ENCODE measurements at places on chromosomes 3 and 15.

- peak overlapping the region; percentile 58 for H3K27ac ChIP-seq
- peaks cover 38% of the 10 kb centered on the region for H3K36me3 ChIP-seq
- H3K4me1 ChIP-seq = peaks cover 24% of the 10 kb centered on the region
- H3K4me3 ChIP-seq = peak overlapping the region; percentile 87
- DNase-seq = no peak
- peaks cover 31% of the 10 kb centered on the region for H3K27me3 ChIP-seq
Observed at GRCh38 chr15:79311901-79312553, 1.1 kb downstream of the TMED3 start.

GRCh38 chr3:123951522-123952447 is 9.2 kb downstream of the CCDC14 start:
- no peak overlapping the region for H3K27ac ChIP-seq
- no peak for DNase-seq
- H3K4me3 ChIP-seq = no peak overlapping the region
- no peaks in the 10 kb centered on the region for H3K4me1 ChIP-seq

DNA sequence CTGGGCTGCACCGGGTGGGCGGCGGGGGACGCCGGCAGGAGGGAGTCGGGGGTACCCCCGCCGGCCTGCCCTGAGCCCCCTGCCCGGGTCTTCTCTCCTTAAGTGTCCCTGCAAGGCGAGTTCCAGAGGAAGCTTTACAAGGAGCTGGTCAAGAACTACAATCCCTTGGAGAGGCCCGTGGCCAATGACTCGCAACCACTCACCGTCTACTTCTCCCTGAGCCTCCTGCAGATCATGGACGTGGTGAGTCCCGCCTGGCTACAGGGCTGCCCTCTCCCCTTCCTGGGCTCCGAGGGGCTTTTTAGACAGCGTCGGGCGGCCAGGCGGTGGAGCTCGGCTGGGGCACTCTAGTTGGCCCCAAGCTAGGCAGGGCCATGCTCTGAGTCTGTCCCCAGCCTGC is 480 bp downstream of the CHRNA7 start:
- H3K36me3 ChIP-seq = no peaks in the 10 kb centered on the region
- no peak overlapping the region for H3K27ac ChIP-seq
- H3K4me1 ChIP-seq = peaks cover 10% of the 10 kb centered on the region
- peak overlapping the region; percentile 57 for H3K4me3 ChIP-seq
- H3K27me3 ChIP-seq = peaks cover 69% of the 10 kb centered on the region

DNA sequence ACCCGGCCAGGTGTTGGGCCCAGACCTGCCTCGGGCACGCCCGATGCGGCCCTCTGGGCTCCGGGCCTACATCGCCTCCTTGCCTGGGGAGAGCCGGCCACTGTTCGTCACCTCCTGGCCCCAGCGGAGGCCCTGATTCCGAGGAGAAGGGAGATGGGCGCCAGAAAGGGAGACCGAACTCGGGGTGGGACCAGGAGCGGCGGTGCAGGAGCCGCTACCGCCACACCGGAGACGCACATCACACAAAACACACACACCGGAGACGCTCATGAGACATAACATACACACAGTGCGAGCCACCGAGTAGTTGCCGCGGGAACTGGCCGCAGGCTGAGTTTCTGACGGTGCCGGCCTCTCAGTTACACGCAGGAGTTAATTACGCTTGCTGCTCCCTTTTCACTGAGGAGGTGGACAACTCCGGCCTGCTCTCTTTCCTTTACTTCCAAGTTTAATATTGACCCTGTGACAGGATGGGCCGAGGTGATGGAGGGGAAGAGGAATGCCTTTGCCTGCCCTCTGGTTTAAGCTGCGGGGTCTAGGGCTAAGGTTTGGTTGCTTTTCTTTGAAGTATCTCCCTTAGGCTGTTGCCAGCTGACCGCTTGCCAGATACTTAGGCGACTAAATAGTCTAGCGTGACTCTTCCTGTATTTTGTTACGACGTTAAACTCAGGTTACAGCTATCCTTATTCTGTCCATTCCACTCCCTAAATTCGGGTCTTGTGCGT is 570 bp downstream of the PCNP start:
- H3K27ac ChIP-seq = peak overlapping the region; percentile 97
- DNase-seq = no peak
- H3K27me3 ChIP-seq = no peaks in the 10 kb centered on the region
- peaks cover 13% of the 10 kb centered on the region for H3K36me3 ChIP-seq

- no peak overlapping the region for H3K4me3 ChIP-seq
- no peaks in the 10 kb centered on the region for H3K27me3 ChIP-seq
- no peaks in the 10 kb centered on the region for H3K36me3 ChIP-seq
- no peak overlapping the region for H3K27ac ChIP-seq
Observed at GRCh38 chr3:138195481-138195880, 8.4 kb downstream of the ARMC8 start.

DNA sequence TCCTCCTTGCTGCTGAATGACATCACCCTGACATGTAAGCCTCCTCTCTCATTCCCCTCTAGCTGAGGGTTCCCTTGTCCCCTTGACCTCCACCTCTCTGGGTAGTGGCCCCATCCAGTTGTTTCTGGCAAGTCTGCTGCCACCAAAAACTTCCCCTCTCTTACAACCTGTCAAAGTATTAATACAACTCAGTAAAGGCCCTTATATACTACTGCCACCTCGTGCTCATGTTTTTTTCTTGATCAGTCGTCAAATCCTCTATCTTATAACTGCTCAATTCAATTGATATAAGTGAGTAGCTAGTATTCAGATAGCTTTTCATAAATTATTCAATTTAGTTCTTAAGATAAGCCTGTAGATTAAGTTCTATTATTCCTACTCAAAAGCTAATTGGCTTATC is 249.6 kb downstream of the MBNL1 start:
- H3K4me3 ChIP-seq = no peak overlapping the region
- H3K27ac ChIP-seq = no peak overlapping the region
- peaks cover 4% of the 10 kb centered on the region for H3K4me1 ChIP-seq
- H3K36me3 ChIP-seq = no peaks in the 10 kb centered on the region

GRCh38 chr3:129656659-129657247 is 50.3 kb upstream of the PLXND1 start:
- H3K4me1 ChIP-seq = peaks cover 60% of the 10 kb centered on the region
- H3K36me3 ChIP-seq = peaks cover 8% of the 10 kb centered on the region
- DNase-seq = no peak
- peak overlapping the region; percentile 59 for H3K27ac ChIP-seq
- H3K4me3 ChIP-seq = no peak overlapping the region

DNA sequence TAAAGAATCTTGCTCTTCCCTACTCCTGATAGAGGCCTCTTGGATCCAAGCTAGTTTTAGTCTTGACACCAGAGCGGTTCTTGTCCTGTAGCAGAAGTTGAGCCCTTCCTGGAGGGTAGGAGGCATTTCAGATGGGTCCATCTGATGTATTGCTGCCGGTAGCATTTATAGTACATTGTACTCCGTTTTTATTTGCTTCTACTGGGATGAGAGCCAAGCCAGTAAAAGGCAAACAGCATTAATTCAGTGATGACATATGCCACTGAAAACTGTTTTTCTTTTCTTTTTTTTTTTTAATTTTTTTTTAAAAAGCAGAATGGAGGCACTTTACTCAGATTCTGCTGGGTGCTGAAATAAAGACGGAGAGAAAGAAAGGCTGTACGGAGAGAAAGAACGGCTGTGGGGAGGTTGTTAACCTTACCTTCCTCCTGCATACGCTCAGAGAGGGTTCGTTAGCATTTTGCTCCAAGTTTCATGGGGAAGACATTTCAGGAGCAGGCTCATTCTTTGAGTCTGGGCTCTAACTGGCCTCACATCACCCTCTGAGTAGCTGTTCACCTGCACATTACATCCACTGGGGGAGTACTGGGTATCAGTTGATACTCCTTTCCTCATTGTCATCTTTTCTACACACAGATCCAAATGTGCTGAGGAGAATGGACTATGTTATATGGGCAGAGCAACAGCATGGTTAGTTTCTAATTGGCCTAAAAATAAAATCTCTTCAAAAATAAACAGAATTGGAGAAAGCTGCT is 161.5 kb downstream of the FEZF2 start:
- peaks cover 1% of the 10 kb centered on the region for H3K36me3 ChIP-seq
- H3K4me3 ChIP-seq = no peak overlapping the region
- no peaks in the 10 kb centered on the region for H3K27me3 ChIP-seq
- no peak for DNase-seq

- H3K4me1 ChIP-seq = peaks cover 35% of the 10 kb centered on the region
- H3K4me3 ChIP-seq = no peak overlapping the region
- DNase-seq = no peak
- no peaks in the 10 kb centered on the region for H3K36me3 ChIP-seq
- H3K27me3 ChIP-seq = no peaks in the 10 kb centered on the region
Observed at GRCh38 chr3:73739791-73740453, 115.2 kb upstream of the PDZRN3 start.

GRCh38 chr3:71518089-71518488 is 65.4 kb downstream of the FOXP1 start:
- H3K4me3 ChIP-seq = no peak overlapping the region
- no peaks in the 10 kb centered on the region for H3K27me3 ChIP-seq
- peaks cover 2% of the 10 kb centered on the region for H3K36me3 ChIP-seq
- H3K4me1 ChIP-seq = peaks cover 38% of the 10 kb centered on the region
- H3K27ac ChIP-seq = peak overlapping the region; percentile 70

DNA sequence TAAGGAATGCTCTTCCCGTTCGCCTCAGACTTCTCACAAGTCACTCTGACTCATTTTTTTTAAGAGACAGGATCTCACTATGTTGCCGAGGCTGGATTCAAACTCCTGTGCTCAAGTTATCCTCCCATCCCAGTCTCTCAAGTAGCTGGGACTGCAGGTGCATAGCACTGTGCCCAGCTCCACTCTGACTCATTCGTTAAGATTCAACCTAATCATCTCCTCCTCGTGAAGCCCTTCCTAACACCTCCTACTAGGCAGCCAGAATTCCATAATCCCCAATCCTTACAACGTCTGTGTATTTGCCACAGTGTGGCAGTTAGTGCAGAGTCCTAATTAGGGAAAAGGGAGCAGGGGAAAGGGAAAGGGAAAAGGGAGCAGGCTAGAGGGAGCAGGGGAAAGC is 26.4 kb upstream of the DCLK3 start:
- no peak overlapping the region for H3K27ac ChIP-seq
- no peaks in the 10 kb centered on the region for H3K4me1 ChIP-seq
- H3K27me3 ChIP-seq = peaks cover 54% of the 10 kb centered on the region
- H3K4me3 ChIP-seq = no peak overlapping the region
- DNase-seq = no peak

- DNase-seq = no peak
- H3K4me3 ChIP-seq = no peak overlapping the region
- H3K27ac ChIP-seq = no peak overlapping the region
- H3K4me1 ChIP-seq = peaks cover 31% of the 10 kb centered on the region
- peaks cover 23% of the 10 kb centered on the region for H3K36me3 ChIP-seq
- H3K27me3 ChIP-seq = no peaks in the 10 kb centered on the region
Observed at GRCh38 chr3:58391156-58391865, 42.3 kb downstream of the PDHB start.

DNA sequence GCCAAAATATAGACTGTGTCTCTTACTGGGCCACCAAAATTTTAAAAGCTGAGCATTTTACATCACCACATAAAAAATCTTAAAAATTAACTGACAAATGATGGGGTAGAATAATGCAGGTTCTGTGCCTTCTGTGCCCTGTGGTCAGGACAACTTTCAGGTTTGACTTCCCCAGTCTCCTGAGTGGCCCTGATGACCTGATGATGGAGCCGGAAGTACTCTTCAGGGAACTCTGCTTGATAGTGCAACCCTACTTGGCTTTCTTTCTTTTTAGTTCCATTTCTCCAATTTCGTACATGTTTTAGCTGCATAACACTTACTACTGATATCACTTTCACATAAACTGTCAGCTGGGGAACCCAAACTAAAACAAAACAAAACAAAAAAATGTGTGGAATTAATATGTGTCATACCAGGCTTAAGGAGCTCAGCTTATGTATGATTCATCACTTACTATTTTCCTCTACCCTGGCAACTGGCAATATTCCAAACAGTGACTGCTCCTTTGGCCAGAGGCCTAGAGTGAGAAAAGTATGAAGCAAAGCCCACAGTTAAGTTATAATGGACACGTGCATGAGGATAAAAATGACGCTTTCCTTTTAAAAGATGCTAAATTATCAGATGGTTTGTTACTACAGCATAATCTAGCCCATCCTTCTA is 194.3 kb downstream of the BCHE start:
- DNase-seq = peak; percentile 90
- no peaks in the 10 kb centered on the region for H3K36me3 ChIP-seq
- peak overlapping the region; percentile 39 for H3K4me3 ChIP-seq
- no peaks in the 10 kb centered on the region for H3K27me3 ChIP-seq

- H3K4me1 ChIP-seq = peaks cover 14% of the 10 kb centered on the region
- H3K27me3 ChIP-seq = no peaks in the 10 kb centered on the region
- no peaks in the 10 kb centered on the region for H3K36me3 ChIP-seq
- H3K27ac ChIP-seq = no peak overlapping the region
Observed at GRCh38 chr3:144242747-144243146, 271.1 kb downstream of the DIPK2A start.

DNA sequence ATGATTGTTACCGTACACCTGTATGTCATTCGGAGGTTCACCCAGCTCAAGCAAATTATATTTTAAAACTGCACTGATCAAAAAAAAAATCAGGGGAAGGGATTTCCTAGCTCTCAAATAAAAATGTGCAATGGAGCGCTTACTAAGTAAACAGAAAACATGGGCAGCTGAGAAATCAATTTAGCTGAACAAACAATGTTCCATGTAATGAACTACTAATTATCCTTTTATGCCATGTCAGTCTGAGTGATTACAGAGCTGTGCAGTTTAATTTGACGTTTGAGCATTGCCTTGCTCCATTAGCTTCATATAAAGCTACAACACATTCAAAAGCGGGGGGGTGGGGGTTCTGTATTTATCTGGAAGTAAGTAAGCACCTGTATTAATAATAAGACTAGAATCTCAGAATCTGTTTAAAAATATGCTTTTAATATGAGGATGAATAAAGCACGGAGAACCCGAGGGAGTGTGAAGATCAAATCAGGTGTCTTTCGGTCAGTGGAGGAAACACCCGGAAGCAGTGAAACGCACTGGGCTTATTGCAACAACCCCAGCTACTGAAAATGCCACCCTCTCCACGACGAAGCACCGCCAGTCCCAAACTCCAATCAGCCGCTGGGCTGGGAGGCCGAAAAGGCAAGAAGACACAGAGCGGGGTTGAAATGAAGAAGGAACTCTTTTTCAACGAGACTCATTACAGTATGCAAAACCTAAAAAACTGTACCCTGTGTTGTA is 196.5 kb upstream of the ATP11B start:
- H3K27me3 ChIP-seq = peaks cover 20% of the 10 kb centered on the region
- H3K36me3 ChIP-seq = no peaks in the 10 kb centered on the region
- H3K4me3 ChIP-seq = no peak overlapping the region
- no peaks in the 10 kb centered on the region for H3K4me1 ChIP-seq
- no peak for DNase-seq

DNA sequence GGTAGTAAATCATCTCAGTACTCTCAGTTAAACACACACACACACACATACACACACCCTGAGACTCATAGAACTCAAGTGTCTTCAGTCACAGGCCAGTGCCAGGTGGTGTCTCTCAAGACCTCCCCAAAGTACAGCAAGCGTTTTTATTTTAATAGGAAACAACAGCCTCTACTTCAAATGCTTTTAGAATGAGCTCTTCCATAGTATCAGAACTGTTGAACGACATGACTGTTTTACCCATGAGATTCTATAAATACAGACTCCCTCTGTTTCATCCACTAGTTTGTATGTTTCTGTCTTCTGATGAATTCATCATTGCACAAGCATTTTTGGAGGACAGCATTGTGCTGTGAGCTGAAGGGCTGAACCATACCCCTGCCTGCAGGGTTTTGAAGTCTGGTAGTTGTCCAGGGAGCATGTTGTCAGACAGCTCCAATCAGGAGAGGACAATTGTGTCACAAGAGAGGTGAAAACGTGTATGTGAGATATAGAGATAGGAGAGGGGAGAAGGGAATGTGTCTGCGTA is 201.0 kb upstream of the BCL6 start:
- no peak overlapping the region for H3K27ac ChIP-seq
- no peaks in the 10 kb centered on the region for H3K36me3 ChIP-seq
- H3K27me3 ChIP-seq = no peaks in the 10 kb centered on the region

Measured in osteocyte (in vitro differentiated cells).